ENCODE measurements at places on chromosomes 12 and 14.
A peak's percentile ranks its signal among the peaks of the same experiment; 100 is the strongest.

DNA sequence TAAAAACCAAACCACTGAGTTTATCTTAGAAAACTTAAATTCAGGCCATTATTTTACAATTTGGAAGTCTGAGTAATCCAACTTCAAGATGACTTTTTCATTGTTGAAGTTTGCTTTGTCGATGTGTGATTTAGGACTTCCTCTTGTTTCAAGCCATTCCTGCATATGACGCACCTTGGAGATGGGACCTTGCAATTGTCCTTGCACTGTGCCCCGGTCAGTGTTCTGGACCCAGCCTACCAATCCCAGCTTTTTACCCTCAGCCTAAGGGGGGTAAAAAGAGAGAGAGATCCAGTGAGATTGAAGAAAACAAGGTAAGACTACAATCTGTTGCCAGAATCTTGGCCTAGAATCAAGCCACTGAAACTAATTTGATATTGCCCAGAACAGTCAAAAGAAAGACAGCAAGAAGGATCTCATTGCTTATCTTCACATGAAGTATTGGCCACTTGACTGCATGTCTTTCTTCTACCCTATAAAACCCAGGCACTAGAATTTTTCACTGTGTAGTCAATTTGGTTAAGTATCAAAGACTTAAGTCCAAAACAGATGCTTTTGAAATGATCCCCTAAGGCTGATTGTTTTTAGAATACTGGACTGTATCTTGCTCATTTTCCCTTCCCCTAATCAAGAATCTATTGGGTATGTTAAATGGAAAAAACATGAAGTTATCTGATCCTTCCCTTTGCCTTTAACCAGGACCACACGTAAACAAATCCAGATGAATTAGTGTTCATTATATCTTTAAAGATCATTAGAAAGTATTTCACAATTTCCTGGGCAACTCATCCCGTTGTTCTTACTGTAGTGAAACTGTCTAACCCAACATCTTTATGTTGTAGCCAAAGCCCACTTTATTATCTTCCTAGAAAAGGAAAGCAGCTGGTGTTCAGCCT is 2.4 kb upstream of the MLH3 start:
- no peak for DNase-seq

- no peak for DNase-seq
Measured at GRCh38 chr14:104845834-104846441, 19.1 kb upstream of the CEP170B start.

DNA sequence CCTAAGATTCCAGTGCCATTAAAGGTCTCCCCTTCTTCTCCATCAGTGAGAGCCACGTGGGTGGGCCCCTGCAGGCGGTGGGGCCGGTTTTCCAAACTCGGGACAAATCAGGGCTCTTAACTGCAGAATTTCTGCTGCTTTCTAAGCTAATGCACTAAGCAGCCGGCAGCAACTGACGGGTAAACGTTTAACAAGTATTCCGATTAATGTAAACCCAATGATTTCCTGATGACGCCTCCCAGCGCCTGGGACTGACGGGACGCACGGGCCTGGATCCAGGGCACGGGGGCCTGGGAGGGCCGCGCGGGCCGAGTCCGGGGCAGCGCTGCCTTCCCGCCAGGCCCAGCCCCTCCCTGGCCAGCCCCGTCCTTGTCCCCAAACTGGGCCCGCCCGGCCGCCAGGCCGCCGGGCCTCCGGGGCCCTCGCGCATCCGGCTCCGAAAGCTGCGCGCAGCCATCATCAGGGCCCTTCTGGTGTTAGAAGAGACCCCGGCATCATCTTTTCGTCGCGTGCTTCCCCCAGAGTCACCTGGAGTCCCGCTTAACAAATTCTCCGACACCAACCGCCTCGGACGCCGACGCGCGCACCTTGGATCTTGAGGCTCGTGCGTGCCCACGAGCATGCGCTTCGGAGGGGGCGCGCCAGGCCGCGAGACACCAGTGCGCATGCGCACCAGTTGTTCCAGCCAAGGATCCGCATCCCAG is at the start of gene MLH3:
TSS of gene MLH3 (minus strand) at position 616 of the 704 bp plus-strand sequence. CDS start 1,812 bp downstream, outside the sequence.
- peak; percentile 49 for DNase-seq

DNA sequence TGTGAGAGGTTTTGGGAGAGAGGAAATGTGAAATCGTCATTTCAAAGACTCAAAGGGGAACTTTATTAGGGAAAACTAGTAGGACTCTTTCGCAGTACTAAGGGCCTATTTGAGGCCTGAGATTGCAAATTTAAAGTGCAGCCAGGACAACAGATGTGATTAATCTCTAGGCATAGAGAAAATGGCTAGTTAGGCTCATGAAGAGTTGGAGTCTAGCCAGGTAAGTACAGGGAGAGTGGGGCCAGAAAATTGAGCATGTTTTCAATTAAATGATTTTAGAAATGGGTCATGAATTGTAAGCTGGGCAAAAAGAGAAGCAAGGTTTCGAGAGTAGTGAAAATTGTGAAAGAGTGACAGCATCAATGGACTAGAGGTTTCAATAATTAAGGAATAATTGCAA is 91.9 kb upstream of the LMNTD1 start:
- DNase-seq: no peak

DNA sequence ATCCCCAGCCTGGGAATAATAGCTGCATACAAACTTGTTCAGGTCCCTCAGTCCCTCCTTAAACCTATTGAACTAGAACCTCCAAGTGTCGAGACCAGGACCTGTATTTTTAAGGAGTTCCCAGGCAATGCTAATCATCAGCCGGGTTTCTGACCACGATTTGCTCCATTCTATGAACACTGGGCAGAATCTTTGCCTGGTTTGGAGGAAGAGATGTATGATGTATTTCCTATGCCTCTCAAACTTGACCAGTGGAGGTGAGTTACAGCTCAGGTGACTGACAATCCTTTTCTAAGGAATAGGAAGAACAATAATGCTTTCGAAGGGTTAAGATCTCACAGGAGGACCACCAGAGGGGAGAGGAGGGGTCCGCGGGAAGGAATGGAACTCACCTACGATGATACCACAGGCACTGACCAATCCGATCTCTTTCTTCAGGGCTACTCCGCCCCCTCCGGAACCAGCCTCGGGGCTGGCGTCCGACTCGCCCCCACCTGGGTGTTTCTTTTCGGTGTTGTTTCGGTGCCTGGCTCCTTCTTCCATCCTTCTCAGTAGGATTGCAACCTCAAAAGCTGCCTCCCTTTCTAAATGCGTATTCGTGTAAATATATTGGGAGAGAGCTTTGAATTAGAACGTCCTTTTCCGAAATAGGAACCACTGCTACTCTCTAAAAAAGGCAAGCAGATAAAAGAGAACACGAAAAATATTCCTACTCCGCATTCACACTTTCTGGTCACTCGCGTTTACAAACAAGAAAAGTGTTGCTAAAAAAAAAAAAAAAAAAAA is 895 bp downstream of the SLC7A8 start:
- no peak for DNase-seq

- DNase-seq: no peak
Measured at GRCh38 chr12:105315726-105316125, 14.8 kb upstream of the C12orf75 start.

Data from stimulated activated CD8-positive, alpha-beta memory T cell treated with anti-CD3 and anti-CD28 coated beads, Interleukin-4, amount 100 ng/mL, for 1 hour (primary cell).